ENCODE measurements at places on chromosomes 4 and X.

DNA sequence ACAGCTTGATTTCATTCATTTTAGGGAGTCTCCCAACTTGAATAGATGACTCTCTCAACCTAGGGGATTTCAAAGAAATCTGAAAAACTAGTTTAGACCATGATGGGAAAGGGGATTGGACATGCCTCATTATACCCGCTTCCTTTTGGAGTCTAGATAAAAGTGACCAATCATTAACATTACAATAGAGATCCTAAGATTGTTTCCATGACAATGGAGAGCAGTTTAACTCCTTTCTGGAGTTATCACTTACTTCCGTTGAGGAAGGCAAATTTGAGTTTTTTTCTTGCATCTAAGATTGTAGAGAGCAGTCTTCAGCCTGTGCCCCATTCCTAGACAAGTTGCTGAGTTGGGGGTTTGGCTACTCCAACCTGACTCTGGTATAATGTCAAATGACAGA is 11.4 kb upstream of the IL15 start:
- DNase-seq, result no peak

GRCh38 chr4:172411149-172411548 is 597.9 kb downstream of the GALNTL6 start:
- DNase-seq, result no peak

DNA sequence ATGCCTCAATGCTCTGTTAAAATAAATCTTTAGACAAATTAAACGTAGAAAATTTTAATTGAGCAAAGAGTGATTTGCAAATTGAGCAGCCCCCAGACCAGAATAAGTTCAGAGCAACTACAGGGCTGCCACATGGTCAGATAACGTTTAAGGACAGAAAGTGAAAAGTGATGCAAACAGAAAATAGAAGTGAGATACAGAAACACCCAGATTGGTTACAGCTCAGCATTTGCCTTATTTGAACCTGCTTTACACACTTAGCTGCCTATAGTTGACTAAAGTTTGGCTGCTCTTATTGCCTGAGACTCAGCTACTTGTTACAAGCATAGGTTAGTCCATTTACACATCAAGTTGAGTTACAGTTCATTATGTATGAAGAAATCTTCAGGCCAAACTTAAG is 1800.8 kb upstream of the PCDH10 start:
- no peak for DNase-seq

GRCh38 chrX:13082206-13083065 is 38.0 kb upstream of the FAM9C start:
- no peak for DNase-seq

DNA sequence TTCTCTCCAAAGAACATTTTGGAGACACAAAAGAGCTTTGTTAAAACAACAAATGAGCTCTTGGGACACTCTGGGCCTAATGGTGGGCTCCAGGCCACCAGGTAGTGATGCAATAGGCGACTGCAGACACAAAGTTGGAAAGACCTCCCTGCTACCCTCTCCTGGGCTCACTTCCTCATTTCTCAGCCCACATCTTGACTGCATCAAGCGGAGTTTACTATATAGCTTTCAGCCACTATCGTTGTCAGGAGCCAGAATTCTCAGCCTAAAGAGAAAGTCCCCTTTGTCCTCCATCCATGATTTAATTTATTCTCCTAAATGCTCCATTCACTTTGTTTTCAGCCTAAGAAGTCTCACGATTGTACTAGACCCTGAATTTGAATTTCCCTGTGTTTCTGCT is 114.9 kb downstream of the EFHC2 start:
- no peak for DNase-seq

GRCh38 chr4:93710101-93710846 is 118.3 kb upstream of the ATOH1 start:
- peak; percentile 5 for DNase-seq

GRCh38 chr4:26162101-26162500 is 158.7 kb upstream of the RBPJ start:
- DNase-seq, result no peak

- no peak for DNase-seq
Measured at GRCh38 chr4:67696061-67696460, 4.9 kb downstream of the UBA6 start.

GRCh38 chr4:165965503-165965902 is 92.5 kb downstream of the TLL1 start:
- DNase-seq, result no peak

GRCh38 chr4:93605163-93605562 is 223.4 kb upstream of the ATOH1 start:
- DNase-seq, result no peak

GRCh38 chr4:21628916-21629610 is 319.5 kb downstream of the KCNIP4 start:
- no peak for DNase-seq

- no peak for DNase-seq
Measured at GRCh38 chr4:122689972-122690371, 42.5 kb upstream of the BBS12 start.

DNA sequence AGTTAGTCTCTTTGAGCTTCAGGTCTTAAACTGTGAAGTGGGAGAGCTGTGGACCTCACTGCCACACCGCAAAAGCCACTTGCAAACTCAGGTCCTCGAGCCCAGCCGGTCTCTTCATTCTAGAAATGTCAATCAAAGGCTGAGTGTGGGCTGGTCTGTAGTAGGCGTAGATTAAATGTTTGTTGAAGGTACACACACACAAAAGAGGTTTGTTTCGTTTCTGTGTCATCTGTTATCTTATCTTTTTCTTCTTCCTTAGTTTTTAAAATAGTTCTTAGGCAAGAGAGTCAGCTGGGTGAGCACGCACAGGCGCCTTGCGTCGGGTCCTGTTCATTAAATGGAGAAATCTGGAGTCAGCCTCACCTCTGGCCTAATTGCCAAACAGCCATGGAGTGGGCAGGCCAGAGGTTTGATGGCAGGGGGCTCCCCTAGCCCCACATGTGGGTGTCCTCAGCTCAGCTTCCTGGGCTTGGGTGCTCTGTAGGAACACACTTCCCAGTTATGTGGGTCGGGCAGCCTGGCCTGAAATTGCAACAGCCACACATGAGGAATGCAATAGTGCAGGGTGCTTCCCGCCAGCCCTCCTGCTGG is 836 bp upstream of the PSAPL1 start:
- DNase-seq, result no peak

GRCh38 chrX:154539077-154539476 is 7.6 kb downstream of the G6PD start:
- DNase-seq, result no peak

- DNase-seq, result peak; percentile 56
Measured at GRCh38 chrX:51496501-51497291, at the start of gene NUDT11. TSS of gene NUDT11 (minus strand) at chrX:51496592. CDS start at chrX:51496444, 148 bp downstream.

DNA sequence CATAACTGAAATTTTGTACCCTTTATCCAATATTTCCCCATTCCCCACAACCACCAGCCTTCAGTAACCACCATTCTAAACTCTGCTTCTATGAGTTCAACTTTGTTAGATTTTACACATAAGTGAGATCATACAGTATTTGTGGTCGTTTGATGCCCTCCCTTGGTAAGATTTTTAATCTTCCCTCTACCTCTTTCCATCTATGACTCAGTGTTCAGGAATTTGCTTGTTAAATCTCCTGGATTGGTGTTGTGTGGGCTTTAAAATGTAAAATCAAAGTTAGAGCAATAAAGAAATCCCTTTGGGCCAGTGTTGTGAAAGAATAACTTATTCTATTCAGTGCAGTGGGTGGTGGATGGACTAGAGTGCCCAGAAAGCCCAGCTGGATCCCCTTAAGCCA is 37.4 kb downstream of the SLC16A2 start:
- DNase-seq, result no peak

- DNase-seq, result peak; percentile 74
Measured at GRCh38 chr4:152063621-152064240, 302.9 kb upstream of the GATB start.

DNA sequence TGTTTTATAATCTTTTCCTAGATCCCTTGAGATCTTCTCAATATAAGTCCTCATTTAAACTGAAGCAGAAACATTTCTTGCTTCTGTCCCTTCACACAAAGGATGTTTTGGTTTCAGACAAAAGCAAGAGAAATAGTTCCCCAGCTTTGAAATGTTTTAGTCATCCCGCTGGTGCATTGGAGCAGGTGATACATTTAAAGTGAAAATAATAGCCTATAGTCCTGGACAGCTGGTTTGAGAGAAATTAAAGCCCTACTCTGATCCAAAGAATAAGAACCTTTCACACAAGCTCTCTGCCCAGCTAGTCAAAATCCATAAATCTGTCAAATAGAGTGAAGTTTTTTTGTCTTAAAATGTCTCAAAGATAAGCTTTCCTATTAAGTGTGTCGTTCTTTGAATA is 79.4 kb downstream of the LUZP4 start:
- peak; percentile 38 for DNase-seq

DNA sequence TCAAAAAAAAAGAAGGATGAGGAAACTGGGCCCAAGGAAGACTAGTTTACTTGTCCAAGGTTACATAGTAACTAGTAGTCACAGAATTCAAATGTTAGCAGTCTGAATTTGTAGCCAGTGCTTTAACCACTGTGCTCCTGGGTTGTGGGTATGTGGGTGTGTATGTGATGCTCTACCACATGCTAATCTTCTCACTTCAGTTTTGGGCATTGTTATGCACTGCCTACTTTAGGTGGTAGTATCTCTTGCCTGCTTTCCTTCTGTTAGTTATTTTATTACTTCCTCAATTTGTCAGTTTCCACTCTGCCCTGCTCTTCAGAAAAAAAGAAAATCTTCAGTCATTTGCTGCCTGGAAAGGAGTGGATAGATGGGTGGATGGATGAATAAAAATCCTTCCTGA is 219.2 kb downstream of the RPA4 start:
- no peak for DNase-seq

GRCh38 chr4:98260047-98260578 is 1.1 kb upstream of the RAP1GDS1 start:
- peak; percentile 54 for DNase-seq
